ENCODE measurements at places on chromosomes 7 and 10.

DNA sequence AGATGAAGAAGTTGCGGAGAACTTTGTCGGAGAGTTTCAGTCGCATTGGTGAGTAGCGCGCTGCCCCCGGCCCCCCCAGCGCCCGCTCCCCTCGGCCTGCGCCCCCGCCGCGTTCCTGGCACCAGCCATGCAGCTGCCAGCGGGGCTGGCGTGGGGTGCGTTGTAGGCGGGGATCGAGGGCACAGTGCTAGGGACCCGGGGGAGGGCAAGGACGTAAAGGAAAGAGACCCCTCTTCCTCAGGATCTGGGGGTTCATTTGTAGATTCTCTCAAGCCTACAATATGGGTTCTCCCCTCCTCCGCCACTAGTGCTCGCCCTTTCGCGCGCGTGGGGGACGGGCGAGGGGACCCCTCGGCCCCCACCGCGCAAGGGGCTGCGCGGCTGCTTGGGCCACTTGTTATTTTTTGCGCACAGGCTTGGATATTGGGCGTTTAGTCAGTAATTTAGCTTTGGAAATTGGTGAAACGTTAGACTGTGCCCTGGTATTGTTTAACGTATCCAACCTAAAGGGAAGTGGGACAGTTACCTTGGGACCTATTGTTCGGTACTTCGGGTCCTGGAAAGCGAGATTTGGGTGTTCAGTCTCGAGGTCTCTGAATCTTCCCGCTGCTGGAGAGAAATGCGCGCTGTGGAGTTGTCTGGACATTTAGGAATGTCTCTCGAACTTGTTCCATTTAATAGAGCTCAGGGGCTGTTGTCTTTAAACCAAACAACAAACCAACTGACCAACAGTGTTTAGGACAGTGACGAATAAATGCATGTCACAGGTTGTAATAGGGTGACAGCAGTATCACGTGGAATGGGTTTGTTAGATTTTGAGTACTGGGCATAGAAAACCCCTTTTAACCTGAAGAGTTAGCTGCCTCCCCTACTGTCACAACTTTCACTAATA is 796 bp downstream of the CDK14 start:
- DNase-seq: peak; percentile 68

GRCh38 chr7:17313194-17313593 is 14.7 kb downstream of the AHR start:
- no peak for DNase-seq

DNA sequence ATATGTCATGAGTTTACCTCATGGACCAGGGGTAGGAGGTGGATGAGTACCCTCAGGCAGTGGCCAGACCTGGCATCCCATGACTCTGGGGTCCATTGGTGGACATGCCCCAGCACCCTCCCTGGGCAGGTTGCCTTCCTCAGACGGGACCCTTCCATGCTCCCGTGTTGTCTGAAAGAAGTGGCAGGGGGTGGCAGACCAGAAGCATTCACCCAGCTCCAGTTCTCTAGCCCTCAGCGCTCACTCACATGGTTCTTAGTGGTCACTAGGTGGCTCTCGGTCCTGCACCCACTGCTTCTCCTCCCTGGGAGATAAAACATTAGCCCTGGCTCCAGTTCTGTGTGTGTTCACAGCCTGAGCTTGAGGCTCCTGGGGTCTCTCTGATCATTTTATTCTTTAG is 6.0 kb downstream of the RBP3 start:
- DNase-seq: no peak

GRCh38 chr10:36608866-36609265 is 516.5 kb upstream of the ANKRD30A start:
- DNase-seq: no peak

- no peak for DNase-seq
Observed at GRCh38 chr10:131314148-131314547, 2.6 kb upstream of the TCERG1L start.

DNA sequence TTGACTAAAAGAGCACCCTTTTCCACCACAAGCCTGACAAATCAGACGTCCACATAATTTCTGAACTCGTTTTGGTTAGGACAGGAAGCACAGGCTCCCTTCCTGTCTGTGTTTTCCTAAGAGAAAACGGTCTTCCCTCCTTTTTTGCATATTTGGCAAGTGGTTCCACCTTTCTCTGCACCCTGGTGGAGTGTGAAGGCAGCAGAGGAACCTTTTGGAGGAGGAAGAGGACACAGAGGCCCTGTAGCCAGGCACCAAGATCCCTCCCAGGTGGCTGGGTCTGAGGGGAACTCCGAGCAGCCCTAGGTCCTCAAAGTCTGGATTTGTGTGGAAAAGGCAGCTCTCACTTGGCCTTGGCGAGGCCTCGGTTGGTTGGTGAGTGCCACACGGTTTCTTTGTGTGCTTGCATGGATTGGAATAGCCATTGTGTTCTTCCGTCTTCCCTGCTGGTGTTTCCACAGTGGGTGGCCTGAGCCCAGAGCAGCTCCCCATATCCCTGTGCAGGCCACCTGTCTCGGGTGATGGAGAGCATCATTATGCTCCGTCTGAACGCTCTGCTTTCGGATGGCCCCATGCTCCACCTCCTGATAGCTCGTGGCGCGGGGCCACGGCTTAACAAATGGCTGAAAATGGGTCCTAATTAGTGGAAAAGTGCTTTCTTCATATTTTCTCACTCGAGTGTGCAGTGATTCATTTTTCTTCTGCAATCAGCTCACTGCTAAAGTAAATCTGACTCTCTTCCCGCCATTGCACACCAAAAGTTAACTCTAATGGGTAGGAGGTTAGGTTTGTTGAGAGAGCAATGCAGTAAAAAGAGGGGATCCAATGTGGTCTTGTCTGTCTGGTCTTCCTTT is 4.2 kb downstream of the IKZF1 start:
- DNase-seq: peak; percentile 22

DNA sequence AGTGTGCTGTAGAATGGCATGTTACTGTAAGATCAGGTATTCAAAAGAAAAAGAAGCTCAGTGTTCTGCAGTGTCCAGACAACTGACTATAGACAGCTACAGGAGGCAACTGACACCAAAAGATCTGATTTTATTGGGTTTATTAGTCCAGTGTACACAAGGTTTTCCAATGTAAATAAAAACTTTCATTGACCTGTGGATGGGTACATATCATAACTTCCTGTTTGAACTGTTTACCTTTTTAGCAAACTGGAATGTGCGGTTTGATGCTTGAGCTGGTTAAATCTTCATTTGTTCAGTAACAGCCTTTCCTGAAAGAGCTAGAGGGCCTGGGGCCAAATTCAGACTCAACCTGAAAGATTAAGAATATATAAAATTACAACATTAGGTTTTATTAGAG is 172.6 kb upstream of the SP8 start:
- DNase-seq: peak; percentile 93

DNA sequence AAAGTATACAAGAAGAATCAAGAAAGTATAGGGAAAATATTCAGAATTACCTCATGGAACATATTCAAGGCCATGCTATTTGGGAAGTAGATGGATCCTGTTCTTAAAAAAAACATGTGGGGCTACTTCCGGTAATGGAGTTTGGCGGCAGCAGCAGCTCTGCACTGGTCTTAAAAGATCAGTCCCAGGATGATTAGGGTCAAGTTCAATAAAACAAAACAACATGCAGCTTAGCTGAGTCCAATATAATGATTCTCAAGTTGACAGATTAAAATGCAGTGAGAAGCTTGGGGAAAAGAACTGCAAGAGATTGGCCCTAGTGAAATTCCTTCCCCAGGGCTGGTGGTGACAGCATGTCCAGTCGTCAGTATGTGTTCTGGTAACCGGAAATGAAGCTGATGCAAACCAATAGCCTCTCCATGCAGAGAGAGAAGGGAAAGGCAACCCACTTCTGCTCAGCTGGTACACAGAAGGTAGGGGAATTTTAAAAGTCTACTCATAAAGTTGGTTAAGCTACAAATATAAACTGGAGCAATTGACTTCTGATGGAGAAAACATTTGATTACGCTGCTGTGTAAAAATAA is 305.1 kb upstream of the IMMP2L start:
- no peak for DNase-seq

DNA sequence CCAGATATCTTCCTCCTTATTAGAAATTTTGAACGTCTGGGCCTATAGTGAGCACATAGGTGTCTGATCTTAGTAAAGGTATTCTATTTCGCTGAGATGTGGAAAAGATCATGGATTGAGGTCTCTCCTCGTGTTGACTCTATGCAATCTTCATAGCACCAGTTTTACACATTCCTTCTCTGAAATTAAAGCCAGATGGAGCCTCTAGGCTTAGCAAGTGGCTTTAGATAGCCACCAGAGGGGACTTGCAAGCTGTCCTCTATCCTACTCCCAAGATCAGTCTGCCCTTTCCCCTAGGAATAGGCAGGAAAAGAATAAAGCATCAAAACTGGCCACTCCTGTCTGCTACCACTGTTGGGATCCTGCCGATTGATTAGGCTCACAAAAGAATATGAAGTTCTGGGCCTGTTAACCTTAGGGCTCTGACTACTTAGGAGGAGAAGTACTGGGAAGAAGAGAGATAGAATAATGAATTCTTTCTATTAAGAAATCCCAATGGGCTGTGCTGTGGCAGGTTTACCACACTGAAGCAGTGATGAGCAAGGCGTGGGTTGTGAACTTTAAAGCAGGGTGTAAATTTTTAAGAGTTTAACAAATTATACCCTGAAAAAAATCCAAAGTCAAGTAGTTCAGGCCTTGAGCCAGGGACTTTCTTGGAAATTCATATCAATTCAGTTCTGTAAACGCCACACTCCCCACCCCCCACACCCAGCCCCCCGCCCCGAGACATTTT is 2.2 kb upstream of the STRIP2 start:
- no peak for DNase-seq
